HuH-7 (cell line): ENCODE measurements at places on chromosomes 7 and 10.

- peak; percentile 29 for DNase-seq
These were observed 47.1 kb upstream of the HYAL4 start for GRCh38 chr7:123797673-123798531.

GRCh38 chr7:47786557-47787248, 161.6 kb downstream of the PKD1L1 start:
- DNase-seq = peak; percentile 55

DNA sequence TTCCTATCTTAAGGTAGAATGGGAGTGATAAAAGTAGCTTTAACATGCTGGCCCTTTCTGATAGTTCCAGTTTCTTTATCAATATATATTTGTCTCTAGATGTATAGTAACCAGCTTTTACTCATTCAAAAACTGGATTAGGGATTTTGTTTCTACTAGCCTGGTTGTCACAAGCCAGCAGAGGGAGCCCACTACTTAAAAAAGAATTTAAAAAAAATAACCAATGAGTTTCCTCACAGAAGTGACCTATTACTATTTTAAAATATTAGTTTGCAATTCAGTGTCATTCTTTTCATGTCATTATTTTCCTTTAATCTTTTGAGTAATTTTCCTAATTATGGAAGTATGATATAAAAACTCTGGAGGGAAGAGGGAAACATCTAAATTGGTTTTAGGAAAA, 142.1 kb downstream of the PHTF2 start:
- peak; percentile 8 for DNase-seq

- no peak for DNase-seq
These were observed 25.8 kb downstream of the AKR1E2 start for GRCh38 chr10:4851846-4852245.

GRCh38 chr10:33706746-33707145, 372.3 kb upstream of the NRP1 start:
- DNase-seq = no peak

DNA sequence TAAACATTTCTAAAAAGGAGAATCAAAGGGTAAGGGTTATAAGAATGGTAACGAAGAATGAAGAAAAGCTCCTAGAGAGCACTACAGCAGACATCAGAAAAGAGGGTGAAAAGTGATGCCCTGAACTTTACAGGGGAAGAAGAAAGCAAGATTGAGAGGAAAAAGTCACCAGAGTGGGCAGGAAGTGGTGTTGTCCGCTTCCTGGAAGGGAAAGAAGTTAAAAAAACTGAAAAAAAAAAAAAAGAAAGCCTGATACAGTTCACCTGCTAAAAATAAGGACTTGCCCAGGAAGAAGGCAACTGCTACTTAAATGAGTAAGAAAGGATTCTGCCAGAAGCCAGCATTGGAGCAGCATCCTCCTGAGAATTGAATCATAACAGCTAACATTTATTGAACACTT, 330.1 kb upstream of the PHF14 start:
- DNase-seq = no peak

GRCh38 chr7:79590916-79591623, 137.6 kb upstream of the MAGI2 start:
- no peak for DNase-seq

DNA sequence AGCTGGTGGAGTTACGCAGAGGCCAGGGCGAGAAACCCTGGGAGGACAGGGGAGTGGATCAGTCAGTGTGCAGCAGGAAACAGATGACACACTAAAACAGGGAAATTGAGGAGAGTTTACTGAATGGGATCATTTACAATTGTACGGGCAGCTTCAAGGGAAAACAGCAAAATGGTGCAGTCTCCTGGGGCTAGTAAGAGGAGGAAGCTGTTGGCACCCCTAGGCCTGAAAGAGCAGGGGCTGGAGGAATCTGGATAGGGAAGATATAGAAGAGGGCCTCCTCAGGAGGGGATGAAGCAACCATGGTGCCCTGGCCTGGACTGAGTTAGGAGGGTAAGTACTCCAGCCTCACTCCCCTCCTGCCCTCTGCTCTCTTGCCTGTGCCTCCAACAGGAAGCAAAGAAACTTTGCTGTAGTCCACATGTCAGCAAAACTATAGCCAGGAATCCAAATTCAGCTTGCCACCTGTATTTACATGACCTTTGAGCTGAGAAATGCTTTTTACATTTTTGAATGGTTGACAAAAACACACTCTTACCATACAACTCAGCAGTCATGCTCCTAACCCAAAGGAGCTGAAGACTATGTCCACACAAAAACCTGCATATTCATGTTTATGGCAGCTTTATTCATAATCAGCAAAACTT, 52.3 kb upstream of the OPN4 start:
- no peak for DNase-seq

DNA sequence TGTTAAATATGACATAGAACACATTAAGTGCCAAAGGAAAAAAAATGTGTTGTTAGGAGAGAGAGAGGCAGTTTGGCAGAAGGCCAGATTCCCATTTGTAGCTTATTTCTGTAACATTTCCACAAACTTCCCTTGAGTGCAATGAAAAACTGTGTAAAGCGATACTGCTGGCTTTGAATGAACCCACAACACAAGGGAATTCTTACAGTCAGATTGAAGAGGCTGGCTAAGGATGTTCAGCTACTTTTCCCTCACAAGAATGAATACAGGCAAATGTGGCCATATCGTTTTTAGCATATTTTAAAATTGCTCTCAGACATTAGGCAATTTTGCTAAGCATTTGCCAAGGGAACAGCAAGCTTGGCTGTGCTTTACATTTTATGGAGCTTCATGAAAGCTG, 614.1 kb upstream of the FZD8 start:
- no peak for DNase-seq

DNA sequence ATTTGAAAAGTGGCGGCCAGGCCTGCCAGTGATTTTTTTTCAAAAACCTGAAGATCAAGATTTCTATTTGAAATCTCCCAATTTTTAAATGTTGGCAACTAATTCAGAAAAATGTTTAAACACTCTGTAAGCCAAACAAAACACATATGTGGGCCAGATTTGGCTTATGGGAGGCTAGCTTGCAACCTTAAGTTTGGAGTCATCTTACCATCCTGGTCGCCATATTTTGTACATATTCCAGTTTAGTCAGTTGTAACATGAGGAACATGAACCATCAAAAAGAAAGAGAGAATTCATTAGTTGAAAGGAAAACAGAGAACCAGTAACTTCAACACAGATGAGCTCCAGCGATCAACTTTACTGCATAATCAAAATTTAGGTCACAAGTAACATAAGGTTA, 115.4 kb downstream of the TMEM26 start:
- DNase-seq = no peak

- no peak for DNase-seq
These were observed 223.5 kb upstream of the PITRM1 start for GRCh38 chr10:3396116-3396515.

DNA sequence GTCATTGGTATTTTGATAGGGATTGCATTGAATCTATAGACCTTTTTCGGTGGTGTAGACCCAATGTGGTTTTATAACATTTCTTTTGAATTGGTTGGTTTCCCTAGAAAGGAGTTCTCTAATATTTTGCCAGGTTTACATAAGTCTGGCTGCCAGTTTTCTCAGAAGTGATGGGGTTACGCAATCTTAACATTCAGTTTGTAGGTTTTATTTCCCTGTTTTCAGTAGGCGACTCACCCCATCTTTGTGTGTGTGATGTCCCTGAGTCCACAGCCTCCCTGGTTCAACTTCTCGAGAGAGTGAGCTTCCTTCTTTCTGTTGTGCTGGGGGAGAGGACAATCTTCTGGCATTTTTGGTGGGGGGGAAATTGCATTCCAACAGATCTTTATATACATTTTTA, 9.6 kb upstream of the KIF5B start:
- DNase-seq = no peak

DNA sequence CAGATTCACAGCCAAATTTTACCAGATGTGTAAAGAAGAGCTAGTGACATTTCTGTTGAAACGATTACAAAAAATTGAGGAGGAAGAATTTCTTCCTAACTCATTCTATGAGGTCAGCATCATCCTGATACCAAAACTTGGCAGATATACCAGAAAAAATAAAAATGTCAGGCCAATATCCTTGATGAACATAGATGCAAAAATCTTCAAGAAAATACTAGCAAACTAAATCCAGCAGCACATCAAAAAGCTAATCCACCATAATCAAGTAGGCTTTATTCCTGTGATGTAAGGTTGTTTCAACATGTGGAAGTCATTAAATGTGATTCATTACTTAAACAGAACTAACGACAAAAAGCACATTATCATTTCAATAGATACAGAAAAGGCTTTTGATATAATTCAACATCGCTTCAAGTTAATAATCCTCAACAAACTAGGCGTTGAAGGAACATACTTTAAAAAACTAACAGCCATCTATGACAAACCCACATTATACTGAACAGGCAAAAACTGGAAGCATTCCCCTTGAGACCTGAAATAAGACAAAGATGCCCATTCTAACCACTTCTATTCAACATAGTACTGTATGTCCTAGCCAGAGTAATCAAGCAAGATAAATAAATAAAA, 807.7 kb upstream of the ZWINT start:
- no peak for DNase-seq

DNA sequence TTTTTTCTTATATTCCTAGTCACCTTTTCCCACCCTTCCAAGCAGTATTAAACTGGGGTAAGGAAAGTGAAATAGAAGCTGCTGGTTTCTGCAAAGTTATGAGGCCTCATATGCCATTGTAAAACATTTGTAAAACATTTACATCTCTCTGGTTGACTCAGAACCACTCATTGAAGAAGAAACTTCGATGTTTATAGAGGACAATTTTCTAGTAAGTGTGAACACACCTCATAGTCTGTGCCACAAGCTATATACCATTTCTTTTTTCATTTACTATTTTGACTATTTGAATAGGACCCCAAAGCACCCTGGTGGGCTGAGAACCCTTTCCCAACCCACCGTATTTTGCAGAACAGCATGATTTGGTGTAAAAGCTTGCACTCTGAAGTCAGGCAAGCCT, 12.9 kb upstream of the ITGB1 start:
- no peak for DNase-seq

DNA sequence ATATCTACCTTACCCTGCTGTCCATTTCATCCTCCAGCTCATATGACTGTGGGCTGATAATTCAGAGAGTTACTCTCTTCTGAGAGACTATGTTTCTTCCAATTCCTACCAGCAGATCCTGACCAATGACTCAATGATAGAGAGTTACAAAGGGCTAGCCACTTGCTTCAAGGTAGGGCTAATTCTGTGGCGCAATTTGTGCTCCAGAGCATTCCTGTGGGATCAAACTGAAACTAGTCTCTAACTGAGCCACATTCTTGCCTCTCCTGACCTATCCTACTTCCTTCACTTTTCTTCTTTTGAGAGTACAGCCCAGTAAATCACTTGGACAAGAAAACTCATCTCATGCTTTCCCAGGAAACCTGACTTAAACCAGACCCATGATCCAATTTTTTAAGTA, 17.9 kb upstream of the ASZ1 start:
- DNase-seq = peak; percentile 18

GRCh38 chr10:117002206-117002605, 2.8 kb downstream of the SHTN1 start:
- no peak for DNase-seq

- DNase-seq = no peak
These were observed 81.7 kb downstream of the NRP1 start for GRCh38 chr10:33252794-33253203.

GRCh38 chr7:88102675-88103074, 117.2 kb downstream of the SRI start:
- no peak for DNase-seq

DNA sequence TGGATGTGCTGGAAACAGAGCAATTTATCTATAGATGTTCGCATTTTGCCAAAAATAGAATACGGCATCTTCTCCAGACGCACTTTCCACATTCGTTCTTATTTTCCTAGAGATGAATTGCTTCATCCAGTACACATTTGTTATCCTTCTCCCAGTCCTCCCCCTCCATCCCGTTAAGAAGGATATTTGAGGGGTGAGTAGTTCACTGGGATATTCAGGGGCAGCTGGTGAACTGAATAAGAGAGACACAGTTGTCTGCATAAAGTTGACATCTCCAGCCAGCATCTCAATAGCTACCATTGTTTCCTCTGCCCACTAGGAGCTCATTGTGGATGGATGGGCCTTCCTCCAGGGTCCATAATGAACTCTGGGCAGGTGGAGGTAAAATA, 456.8 kb upstream of the NRP1 start:
- DNase-seq = no peak

DNA sequence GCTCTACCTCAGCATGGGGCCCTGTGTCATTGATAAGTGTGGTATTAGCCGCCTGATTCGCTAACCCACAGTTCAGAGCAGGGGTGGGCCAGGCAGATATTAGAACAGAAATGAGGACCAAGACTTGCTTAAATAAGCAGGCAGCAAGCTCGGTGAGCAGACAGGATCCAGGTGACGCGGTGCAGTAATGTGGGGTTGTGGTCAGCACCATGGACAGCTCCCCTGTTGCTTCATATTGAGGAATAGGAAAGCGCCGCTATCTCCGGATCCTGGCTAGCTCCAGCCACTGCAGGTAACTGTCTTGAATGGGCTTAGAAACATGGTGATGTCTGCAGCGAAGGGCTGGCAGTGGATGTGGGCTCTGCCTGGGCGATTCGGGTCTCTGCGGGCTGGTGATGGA, 51.3 kb upstream of the GPR26 start:
- peak; percentile 62 for DNase-seq

- DNase-seq = no peak
These were observed 246.1 kb downstream of the EBF3 start for GRCh38 chr10:129717816-129718547.

DNA sequence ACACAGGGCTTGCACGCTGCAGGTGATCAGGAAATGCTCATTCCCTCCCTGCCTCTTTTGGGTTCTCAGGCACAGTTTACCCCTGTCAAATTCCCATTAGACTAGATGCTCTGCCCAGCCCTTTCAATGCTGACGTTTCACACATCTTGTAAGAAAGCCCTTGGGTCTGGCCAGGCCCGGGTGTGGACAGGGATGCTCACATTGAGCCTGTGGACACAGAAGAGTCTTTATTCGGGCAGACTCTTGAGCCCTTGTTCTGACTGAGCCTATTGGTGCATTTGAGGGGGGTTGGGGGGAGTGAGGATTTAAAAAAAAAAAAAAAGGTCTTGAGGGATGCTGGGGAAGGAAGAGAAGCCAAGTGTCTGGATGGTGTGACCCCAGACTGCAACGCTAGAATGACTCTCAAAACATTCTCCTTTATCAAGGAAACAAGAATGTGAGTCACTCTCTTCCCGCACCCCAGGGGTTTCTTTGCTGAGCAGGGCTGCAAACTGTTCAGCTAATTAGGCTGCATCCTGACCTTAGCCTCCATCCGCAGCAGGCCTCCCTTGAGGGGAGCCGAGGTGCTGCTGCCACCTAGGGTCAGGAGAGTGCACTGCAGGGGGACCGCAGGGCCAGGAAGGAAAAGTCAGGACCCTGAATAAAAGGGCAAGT, 53.6 kb upstream of the TMEM72 start:
- peak; percentile 75 for DNase-seq
